ENCODE measurements at places on chromosomes 6 and 20.

DNA sequence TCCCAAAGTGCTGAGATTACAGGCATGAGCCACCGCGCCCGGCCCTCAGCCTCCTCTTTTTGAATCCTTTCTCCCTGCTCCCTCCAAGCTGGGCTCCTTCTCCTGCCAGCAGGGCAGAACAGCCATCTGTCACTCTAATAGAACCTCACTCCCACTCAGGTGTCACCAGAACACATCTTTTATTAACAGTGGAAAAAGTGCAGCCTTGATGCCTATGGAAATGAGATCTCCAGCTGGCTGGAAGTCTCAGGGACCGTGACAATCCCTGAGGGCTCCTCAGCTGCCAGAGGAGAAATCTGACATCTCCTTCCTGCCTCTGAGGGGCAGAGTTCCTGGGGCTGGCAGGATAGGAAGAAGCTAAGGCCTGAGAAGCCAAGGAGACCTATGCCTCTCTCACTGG lies 28.0 kb downstream of the TMC2 start:
- no peak for DNase-seq

DNA sequence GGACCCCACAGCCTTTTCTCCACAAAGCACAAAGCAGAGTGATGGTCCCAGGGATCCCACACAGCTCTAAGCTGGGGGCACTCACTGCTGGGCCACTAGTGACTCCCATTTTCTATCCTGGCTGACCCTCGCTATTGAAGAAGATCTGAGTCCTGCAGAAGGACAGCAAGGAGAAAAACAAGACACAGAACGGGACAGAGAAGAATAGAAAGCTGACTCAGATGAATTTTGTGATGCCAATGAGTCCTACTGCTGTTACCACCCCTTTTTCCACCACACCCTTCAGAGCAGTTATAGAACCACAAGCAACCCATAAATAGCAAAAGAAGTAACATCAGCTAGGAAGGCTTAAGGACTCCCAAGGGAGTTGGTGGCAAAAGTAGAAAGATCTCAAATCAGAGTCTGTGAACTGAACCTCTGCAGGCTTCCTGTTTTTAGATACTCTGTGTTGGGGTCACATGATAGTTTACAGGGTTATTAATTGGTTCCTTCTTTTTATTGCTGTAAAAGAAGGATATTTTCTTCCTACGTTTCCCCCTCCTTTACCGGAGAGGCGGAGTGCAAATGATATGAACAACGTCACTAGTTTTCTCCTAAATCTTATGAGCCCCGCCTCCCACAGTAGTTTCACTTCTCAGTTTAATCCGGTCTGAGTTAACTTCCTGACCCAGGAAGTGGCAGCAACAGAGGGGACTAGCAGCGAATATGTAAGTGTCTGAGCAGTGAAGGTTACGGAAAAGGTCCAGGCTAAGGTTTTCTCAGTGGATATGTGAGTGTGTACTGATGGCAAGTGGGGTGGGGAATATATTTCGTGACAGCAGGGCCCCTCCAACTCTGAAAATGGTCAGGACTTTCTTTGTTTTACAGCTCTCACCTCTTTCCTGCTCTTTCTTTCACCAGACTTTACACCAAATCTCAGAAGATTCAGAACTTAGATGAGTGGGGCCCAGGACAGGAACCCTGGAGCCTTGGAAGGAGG lies at the start of gene TRIM38:
TSS of gene TRIM38 (plus strand) at position 654 of the 979 bp plus-strand sequence. CDS start 3,721 bp downstream, outside the sequence.
- DNase-seq = peak; percentile 53

- DNase-seq = no peak
Observed at GRCh38 chr6:131366223-131366622, 206.8 kb upstream of the ARG1 start.

- no peak for DNase-seq
Observed at GRCh38 chr6:148864941-148865340, 118.1 kb downstream of the UST start.

- DNase-seq = no peak
Observed at GRCh38 chr6:132768051-132768517, 10.4 kb upstream of the VNN2 start.

- no peak for DNase-seq
Observed at GRCh38 chr20:49447946-49448809, 34.3 kb downstream of the KCNB1 start.

GRCh38 chr6:89843070-89843469 lies 13.4 kb downstream of the CASP8AP2 start:
- no peak for DNase-seq

- peak; percentile 88 for DNase-seq
Observed at GRCh38 chr6:31739639-31740396, at the start of gene MSH5. MSH5 (plus strand) TSS chr6:31740005; CDS start chr6:31740467, 462 bp downstream.

DNA sequence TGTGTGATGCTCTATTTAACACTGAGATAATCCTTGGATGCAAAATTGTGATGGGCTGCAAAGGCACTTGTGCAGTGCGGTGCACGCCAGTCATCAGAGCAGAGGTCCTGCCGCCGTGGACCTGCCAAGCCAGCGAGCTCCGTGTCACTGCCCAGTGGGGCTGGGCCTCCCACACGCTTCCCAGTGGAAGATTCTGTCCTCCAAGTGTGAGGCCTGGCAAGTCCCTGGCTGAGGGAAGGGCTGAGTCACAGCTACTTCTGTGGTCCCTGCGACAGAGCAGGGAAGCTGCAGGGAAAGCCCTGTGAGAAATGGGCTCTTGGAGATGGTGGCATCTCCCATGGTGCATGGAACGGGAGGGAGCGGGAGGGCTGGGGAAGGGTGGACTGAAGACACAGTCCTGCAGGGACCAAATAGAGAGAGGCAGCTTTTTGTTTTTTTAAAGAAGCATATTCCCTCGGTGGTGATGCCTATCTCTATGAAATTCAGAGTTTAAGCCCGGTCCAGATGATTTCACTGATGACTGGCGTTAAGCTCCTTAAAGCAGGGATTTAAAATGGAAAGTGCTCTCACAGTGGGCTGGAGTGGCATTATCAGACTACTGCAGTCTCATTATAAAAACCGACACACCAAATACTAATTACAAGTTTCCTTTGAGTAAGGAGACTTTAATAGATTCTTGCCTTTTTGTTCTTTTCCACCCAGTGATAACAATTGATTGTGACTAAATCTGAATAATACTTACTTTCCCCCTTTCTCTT lies 413.7 kb downstream of the QKI start:
- no peak for DNase-seq

All from stimulated activated CD4-positive, alpha-beta T cell treated with anti-CD3 and anti-CD28 coated beads, Interleukin-1b, Interleukin-23, amount 100 ng/mL, for 1 hour (primary cell).